ENCODE measurements at places on chromosomes 12 and 14.

GRCh38 chr12:71014180-71014785, 93.7 kb upstream of the PTPRR start:
- no peak for DNase-seq

GRCh38 chr12:92295523-92295922, 149.9 kb upstream of the BTG1 start:
- DNase-seq, result no peak

DNA sequence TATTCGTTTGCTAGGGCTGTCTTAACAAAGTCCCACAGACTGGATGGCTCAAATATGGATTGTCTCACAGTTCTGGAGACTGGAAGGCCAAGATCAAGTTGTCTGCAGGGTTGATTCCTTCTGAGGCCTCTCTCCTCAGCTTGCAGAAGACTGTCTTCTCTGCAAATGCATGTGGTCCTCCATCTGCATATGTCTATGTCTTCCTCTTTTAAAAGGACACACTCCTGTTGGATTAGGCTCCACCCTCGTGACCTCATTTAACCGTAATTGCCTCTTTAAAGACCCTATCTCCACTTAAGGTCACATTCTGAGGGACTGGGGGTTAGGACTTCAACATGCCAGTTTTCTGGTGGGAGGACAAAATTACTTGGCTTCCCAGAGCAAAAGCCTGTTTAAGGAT, 123.3 kb downstream of the SLC38A6 start:
- DNase-seq, result no peak

- DNase-seq, result no peak
These were observed 183.3 kb upstream of the ATP2B1 start for GRCh38 chr12:89891933-89892332.

DNA sequence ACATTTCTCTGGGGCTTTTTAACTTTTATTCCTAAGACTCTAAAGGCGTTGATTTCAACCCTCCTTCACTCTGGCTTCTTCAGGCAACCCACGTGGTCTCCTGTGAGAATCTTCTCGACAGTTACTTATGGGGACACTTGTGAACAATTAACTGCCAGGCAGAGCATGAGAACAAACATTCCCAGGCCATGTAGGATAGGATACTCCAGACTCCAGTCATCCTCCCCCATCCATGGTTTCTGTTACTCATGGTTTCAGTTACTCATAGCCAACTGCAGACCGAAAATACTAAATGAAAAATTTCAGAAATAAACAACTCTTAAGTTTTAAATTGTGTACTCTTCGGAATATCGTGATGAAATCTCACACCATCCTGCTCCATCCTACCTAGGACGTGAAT, 19.5 kb downstream of the GPR68 start:
- DNase-seq, result no peak

- DNase-seq, result no peak
These were observed 57.0 kb downstream of the ZFP36L1 start for GRCh38 chr14:68735856-68736255.

Measured in activated naive CD4-positive, alpha-beta T cell (primary cell).